ENCODE measurements at places on chromosomes 7 and 10. TPM values are rescaled to one million over a fixed set of nuclear protein-coding genes. Genes with fewer than 3 reads are reported as not detected.
A peak's percentile ranks its signal among the peaks of the same experiment; 100 is the strongest.

Gene NPFFR1
- total RNA-seq = 0.08 TPM

Gene OR2A7
- 64.2 TPM for total RNA-seq

- DNase-seq = no peak
Observed at GRCh38 chr7:129559564-129559963, 52.0 kb upstream of the NRF1 start.

Gene SORCS3
- 0.16 TPM for total RNA-seq

DNA sequence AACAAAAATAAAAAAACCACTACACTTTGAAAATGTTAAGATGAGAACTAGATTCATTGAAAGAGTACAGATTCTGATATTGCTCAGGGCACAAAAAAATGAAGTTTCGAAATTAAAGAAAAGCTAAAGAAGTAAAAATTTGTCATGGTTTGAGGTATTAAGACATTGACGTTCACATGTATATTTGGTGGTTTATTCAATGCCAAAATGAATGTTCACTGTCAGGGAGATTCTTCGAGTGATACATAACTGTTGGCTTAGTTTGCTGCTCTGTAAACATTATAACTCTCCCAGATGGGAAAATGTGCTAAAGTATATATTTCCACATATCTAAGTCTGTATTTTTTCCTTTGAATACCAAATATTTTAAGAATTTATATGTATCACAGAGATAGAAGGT, 345.0 kb downstream of the SEMA3D start:
- DNase-seq = no peak

Gene GJC3
- 2.5 TPM for total RNA-seq

- DNase-seq = no peak
Observed at GRCh38 chr7:158596309-158596708, 8.7 kb upstream of the PTPRN2 start.

- no peak for DNase-seq
Observed at GRCh38 chr10:16904639-16905061, 87.4 kb upstream of the RSU1 start.

Gene SPDYE9
- not detected for total RNA-seq

DNA sequence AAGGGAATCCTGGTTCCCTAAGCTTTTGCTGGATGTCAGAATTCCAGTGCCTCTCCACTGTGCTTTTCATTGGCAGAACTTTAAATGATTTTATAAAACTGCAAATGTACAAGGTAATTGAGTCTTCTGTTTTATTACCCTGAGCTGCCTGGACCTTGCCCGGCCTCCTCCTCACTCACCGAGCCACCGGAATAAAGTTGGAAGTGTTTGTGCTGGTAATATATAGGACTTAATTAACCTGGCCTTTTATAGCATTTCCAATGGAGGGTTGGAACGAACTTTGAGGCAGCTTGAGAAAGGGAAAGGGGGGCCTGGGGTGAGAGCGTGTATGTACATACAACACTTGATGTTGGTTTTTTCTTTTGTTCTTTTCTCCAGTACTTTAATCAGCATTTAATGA, 43.4 kb downstream of the ZNF503 start:
- DNase-seq = peak; percentile 7

- no peak for DNase-seq
Observed at GRCh38 chr10:67575532-67575931, 120.5 kb downstream of the CTNNA3 start.

DNA sequence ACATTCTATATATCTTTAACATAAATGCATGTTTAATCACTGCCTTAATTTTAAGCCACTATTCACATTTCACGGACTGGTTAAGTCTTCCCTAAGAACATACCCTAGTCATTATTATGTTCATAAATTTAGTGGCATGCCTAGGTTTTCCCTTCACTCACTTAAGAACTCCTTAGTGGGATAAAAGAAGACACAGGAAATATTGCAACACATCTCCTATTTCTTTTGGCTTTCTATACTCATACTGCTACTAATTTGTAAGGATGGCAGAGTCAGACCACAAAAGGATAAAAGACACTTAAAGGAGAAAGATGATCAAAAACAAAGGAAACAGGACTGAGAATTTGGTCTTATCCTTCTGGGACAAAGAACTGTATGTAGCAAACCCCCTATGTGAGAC, 951.4 kb downstream of the SORCS3 start:
- no peak for DNase-seq

- no peak for DNase-seq
Observed at GRCh38 chr7:93315896-93316295, 83.7 kb downstream of the VPS50 start.

- DNase-seq = no peak
Observed at GRCh38 chr10:104337985-104338735, at the start of gene ITPRIP. Gene ITPRIP (minus strand): TSS chr10:104338465. CDS start chr10:104316051, 22,414 bp downstream.

DNA sequence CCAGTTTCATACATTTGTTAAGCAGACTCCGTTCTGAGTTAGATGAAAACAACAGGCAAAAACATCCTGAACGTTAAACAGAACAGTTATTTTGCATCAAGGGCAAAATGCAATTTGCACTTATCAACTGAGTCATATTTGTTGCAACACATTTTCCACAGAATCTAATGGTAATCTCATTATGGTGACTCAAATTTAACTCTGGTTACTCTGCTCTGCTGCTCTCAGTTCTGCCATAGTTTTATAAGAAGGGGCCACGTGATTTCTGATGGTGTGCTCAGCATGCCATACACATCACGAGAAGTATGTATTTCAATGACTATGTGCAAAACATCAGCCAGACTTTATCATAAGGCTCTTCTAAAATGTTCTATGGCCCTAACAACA, 148.8 kb downstream of the CHCHD3 start:
- DNase-seq = no peak

DNA sequence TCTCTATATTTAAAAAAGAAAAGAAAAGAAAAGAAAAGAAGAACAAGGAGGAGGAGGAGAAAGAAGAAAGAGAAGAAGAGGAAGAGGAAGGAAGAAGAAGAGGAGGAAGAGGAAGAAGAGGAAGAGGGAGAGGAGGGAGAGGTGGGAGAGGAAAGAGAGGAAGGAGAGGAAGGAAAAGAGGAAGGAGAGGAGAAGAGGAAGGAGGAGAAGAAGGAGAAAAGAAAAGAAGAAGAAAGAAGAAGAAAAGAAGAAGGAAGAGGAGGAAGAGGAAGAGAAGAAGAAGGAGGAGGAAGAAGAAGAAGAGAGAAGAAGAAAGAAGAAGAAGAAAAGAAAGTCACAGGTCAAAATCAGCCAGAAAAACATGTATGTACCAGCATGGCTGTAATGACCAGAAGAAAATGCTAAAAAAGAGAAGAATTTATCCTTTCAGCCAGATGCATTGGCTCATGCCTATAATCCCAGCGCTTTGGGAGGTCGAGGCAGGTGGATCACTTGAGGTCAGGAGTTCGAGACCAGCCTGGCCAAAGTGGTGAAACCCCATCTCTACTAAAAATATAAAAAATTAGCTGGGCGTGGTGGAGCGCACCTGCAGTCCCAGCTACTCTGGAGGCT, 5.3 kb upstream of the POR start:
- no peak for DNase-seq

GRCh38 chr10:73959484-73960243, 38.3 kb upstream of the VCL start:
- no peak for DNase-seq

Gene TMED4
- 76.8 TPM for total RNA-seq

GRCh38 chr7:143492799-143493739, 15.4 kb downstream of the TAS2R41 start:
- DNase-seq = no peak

- no peak for DNase-seq
Observed at GRCh38 chr7:127996253-127997071, 34.8 kb downstream of the LRRC4 start.

Gene ACTR3C
- 10.9 TPM for total RNA-seq

Gene IFIT2
- 1.1 TPM for total RNA-seq

Gene C10orf71
- total RNA-seq = not detected

DNA sequence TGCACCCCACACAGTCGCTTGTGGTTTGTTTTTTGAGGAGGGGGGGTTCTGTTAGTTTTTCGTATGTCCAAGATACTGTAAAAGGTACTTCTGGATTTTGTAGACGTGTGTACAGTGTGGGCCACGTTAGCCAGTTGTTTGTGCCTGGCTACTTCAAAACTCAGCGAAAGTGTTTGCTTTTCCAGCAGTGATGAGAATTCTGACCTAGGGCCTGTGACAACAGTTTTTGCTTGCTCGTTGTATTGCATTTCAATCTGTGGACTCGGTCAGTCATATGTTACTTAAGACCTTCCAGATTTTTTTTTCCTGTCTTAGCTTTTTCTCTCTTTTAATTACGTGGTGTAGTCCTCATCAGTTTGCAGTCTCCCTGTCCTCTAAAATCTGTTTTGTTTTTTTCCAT, 338.9 kb upstream of the GALNT17 start:
- DNase-seq = no peak

Gene MMD2
- total RNA-seq = not detected

Gene LRIT1
- total RNA-seq = not detected

DNA sequence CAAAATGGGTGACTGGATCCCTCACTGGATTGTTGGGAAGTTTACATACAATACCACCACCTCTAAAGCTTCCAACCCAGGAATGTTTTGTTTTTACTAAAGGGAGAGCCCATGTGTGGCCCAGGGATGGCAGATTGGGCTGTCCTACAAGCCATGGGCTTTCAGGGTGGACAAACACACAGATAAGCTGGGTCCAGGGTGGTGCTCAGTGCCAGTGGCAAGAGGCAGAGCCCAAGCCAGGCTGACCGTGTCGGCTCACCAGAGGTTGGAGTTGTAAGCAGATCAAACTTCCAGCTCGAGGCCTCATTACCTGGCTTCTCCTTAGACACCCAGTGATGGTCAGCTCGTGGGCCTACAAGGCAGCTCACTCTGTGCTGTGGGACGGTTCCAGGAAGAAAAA, 52.3 kb downstream of the CDH23 start:
- no peak for DNase-seq

DNA sequence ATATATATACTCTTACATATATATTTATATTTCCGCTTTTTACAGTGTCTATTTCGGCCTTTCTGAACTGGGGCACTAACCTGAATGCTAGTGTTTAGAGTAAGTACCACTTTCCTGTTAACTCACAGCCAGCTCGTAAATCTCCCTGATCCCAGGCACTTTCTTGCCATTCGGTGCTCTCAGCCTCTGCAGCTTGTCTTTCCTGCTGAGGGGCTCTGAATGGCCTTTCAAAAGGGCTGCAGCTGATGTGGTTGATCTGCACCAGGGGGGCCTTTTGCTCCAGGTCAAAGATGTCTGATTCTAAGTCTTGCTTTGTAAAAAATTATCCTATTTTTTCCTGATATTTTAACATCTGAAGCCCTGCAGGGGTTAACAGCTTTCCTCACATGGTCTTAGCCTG, 25.5 kb upstream of the HPS1 start:
- DNase-seq = no peak

Gene MUC3A
- total RNA-seq = not detected

Data from suprapubic skin (tissue), 4 donors.